ENCODE measurements at places on chromosomes 16 and 17.

DNA sequence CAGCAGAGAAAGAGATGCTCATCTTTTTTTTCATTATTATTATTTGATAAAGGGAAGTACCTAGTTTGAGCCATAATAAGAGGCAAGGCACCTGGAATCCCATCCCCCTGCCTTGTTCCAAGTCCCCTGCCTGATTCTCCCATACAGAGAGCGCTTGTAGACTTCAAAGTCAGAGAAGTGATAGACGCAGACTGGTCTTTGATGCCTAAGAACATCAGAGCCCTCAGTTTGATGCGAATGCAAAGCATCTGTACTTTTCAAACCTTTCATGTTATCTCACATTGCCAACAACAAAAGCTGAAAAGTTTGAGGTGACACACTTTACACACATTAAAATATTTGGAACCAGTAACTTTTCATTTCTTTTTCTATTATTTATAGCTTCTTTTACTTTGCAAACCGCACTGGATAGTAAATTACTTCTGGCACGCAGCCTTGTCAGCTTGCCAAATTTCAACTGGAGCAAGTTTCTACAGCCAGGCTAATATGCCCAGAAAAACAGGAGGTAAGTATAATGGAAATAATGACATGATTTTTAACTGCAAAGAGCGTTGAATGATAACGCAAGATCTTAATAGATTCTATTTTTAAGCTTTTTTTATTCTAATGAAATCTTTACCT, 5.9 kb upstream of the UTP6 start:
- peak; percentile 24 for DNase-seq

GRCh38 chr16:86076606-86077005, 177.6 kb downstream of the IRF8 start:
- DNase-seq: peak; percentile 57

- no peak for DNase-seq
These were observed 5.6 kb downstream of the GNG13 start for GRCh38 chr16:794853-795466.

DNA sequence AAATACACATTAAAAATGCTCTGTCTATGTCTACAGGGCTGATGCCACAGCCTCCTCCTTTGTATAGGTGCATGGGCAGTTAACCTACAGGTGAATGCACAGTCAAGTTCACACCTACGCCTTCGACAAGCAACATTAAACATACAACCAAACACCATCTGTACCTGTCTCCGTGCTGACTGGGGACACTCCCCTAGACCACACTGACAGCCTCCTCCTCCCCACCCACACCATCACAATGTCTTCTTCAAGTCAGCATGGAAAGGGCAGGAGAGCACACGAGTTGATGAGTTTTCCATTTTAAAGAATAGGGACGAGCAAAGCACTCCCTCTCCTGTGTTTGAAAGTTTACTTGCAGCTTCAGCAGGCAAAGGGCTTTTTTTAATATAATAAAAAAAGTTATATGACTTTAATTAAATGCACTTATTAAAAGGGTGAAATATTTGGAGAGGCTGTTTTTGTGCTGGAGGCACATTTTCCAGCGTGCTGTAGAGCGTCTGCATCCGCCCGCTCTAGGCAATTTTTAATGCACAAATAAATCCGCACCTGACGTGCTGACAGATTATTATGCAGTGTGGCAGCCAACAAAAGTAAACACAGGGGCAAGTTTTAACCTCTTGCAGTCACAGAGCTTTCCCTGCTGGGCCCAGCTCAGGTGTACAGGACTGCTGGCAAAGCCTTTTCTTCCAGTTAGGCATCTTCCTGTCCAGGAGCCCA, 367.9 kb downstream of the SOX9 start:
- no peak for DNase-seq

DNA sequence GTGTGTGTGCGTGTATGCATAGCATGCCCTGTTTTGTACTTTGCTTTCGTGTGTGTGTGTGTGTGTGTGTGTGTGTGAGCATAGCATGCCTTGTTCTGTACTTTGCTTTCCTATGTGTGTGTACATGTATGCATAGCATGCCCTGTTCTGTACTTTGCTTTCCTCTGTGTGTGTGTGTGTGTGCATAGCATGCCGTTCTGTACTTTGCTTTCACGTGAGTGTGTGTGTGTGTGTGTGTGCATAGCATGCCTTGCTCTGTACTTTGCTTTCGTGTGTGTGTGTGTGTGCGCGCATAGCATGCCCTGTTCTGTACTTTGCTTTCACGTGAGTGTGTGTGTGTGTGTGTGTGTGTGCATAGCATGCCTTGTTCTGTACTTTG, 27.4 kb downstream of the DRC3 start:
- no peak for DNase-seq

DNA sequence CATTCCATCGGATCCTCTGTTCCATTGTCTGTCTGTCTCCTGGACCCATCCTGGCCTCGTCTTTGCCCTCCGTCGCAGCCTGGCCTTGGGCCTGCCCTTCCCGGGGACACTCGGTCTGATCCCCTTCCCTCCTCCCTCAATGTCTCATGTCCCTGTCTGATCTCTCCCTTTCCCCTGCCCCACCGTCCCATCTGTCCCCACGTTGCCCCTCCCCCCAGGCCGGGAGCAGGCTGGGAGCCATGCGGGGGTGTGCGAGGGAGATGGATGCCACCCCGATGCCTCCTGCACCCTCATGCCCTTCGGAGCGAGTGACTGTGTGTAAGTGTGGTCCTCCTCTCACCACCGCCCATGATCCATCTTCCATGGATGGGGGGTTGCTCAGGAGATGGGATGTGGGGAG, 5.3 kb upstream of the ATP2A1 start:
- DNase-seq: no peak

GRCh38 chr16:29705030-29705429, 26.1 kb downstream of the QPRT start:
- no peak for DNase-seq

DNA sequence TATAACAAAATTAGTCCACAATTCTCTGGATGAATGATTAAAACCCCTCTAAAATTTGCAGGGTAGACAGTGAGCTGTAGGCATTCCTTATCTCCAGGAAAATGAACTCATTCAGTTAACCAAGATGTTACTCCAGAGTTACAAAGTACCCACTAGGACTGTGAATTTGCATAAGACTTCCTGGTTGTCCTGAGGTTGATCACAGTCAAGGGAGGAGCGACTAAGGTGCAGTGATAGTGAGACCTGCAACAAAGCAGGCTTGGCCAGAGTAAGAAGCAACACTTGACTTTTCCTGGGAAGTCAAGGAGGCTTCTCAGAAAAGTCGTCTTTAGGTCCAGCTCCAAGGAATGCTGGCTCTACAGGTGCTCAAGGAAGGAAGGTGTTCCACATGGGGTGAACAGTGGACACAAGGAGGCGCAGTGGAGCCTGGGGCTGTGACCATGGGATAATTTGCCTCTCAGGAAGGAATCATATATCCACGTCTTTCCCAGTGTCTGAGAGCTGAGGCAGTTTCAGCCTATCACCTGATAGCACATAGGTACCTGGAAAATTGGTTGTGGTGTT, 821.1 kb upstream of the EEF2KMT start:
- no peak for DNase-seq

DNA sequence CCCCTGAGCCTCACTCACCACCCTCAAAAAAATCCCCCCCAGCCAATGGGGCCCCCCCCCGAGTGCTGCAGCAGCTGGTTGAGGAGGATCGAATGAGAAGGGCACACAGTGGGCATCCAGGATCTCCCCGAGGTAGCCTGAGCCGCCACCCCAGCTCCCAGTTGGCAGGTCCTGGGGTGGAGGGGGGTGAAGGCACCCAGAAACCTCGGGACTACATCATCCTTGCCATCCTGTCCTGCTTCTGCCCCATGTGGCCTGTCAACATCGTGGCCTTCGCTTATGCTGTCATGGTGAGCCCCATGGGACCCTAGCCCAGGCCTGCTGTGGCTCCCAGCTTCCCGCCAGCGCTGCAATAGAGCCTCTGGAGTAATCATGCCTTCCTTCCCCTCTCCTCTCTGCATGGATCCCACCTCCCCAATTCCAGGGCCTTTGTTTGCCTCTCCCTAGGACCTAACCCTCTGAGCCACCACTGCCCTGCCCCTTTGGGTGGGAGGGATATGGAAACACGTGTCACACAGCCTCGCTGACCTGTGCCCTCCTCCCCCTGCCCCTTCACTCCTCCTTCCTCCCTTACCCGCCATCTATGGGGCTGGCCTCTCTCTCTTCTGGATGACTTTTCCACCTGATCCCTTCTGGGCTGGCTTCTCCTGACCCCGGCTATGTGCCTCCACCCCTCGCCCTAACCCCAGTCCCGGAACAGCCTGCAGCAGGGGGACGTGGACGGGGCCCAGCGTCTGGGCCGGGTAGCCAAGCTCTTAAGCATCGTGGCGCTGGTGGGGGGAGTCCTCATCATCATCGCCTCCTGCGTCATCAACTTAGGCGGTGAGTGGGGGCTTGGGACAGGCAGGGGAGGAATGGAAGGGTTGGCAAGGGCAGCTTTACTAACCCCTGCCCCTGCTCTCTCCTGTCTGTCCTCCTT, 1.9 kb downstream of the PRRT2 start:
- DNase-seq: no peak

DNA sequence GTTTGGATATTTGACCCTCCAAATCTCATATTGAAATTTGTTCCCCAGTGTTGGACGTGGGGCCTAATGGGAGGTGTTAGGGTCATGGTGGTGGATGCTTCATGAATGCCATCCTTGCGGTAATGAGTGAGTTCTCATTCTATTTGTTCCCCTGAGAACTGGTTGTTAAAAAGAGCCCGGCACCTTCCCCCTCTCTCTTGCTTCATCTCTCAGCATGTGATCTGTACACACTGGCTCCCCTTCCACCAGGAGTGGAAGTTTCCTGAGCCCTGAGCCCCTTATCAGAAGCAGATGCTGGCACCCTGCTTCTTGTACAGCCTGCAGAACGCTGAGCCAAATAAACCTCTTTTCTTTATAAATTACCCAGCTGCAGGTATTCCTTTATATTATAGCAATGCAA, 25.6 kb downstream of the PIK3R6 start:
- DNase-seq: no peak

DNA sequence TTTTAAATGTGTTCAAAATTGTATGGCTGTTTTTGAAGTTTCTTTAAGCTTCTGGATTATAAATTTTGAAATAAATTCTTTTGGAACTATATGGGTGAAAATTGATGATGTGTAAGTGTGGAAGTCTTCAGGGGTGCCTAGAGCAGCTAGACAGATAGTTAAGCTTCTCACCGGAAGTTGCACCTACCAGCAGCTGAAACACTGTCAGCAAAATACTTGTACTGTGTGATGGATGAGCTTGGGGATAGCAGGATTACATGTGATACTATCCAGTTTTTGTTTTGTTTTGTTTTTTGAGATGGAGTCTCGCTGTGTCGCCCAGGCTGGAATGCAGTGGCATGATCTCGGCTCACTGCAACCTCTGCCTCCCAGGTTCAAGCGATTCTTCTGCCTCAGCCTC, 19.7 kb downstream of the RBL2 start:
- no peak for DNase-seq

GRCh38 chr17:62101090-62101489, 36.0 kb upstream of the MED13 start:
- DNase-seq: no peak

- no peak for DNase-seq
These were observed at the start of gene TMIGD1 for GRCh38 chr17:30333503-30334360. Gene TMIGD1 (minus strand): TSS chr17:30334057. CDS start chr17:30332133, 1,924 bp downstream.

GRCh38 chr16:51813609-51814008, 662.5 kb upstream of the SALL1 start:
- DNase-seq: no peak

GRCh38 chr17:17170346-17170985, 35.7 kb downstream of the PLD6 start:
- DNase-seq: no peak
